Bronchial epithelial cell (primary cell): ENCODE measurements at places on chromosomes 1 and 21. TPM values are rescaled to one million over a fixed set of nuclear protein-coding genes. Genes with fewer than 3 reads are reported as not detected.

GRCh38 chr21:14833241-14833640, 231.6 kb downstream of the NRIP1 start:
- DNase-seq: no peak

- peak; percentile 62 for DNase-seq
Observed at GRCh38 chr1:190067592-190067991, 410.1 kb downstream of the BRINP3 start.

DNA sequence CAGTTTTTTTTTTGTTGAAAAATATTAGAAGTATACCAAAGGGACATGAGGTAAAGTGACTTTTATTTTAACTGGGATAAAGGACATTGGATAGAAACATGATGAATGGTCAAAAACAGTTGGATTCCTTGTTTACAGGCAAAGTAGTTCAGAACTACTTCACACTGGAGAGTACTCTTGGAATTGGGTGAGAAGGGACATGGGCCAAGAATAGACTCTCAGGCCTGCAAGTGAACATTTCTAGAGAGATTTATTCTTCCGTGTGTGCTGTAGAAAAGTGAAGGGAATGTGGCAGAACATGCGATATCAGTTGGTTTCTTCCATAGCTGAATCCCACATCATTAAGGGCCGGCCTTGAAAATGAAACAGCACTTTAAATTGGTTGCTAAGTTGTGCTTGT, 290.5 kb downstream of the ADGRL2 start:
- no peak for DNase-seq

GRCh38 chr1:221100611-221101010, 221.4 kb downstream of the HLX start:
- no peak for DNase-seq

- DNase-seq: peak; percentile 17
Observed at GRCh38 chr1:108345776-108346531, 102.1 kb upstream of the NBPF4 start.

- DNase-seq: no peak
Observed at GRCh38 chr1:18111605-18112297, 4.2 kb downstream of the IGSF21 start.

GRCh38 chr1:17614586-17614985, 75.1 kb downstream of the ARHGEF10L start:
- DNase-seq: no peak

DNA sequence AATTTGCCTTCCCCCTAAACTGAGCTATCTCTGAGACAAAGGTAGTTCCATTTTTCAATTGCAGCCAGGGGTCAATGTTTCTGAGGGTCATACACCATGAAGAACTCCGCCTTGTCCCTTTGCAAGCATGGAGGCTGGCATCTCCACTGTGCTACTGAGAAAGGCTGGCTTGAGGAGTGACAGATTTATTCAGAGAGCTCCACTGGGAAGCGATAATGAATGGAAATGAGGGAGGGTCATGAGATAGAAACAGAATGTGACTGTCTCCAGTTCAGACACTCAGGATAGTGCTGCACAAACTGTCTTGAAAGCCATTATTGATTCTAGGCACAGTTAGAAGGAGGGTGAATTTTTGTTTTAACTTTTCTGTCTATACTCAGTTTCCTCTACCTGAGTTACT, 197.5 kb downstream of the ZNF326 start:
- DNase-seq: no peak

DNA sequence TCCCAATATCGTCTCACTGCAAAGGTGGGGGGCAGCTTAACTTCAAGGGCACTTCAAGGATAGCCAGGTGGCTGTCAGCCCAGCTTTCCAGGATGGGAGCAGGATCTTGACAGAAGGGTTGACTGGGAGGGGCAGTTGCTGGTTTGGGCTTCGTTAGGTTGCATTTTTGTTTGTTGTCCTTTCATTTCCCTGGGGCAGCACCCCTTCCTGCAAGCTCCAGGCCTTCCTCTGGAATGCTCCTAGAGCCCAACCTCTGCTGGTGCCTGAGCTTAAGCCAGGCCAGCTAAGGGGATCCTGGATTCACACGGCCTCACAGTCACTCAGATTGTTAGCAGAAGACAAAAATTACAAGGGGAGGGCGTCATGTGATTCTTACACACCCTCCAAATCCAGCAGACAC, 4.1 kb upstream of the OLIG2 start:
- DNase-seq: no peak

GRCh38 chr1:159436469-159436868, 3.1 kb upstream of the OR10J1 start:
- DNase-seq: no peak

GRCh38 chr21:37193676-37194075, 73.5 kb downstream of the VPS26C start:
- no peak for DNase-seq

DNA sequence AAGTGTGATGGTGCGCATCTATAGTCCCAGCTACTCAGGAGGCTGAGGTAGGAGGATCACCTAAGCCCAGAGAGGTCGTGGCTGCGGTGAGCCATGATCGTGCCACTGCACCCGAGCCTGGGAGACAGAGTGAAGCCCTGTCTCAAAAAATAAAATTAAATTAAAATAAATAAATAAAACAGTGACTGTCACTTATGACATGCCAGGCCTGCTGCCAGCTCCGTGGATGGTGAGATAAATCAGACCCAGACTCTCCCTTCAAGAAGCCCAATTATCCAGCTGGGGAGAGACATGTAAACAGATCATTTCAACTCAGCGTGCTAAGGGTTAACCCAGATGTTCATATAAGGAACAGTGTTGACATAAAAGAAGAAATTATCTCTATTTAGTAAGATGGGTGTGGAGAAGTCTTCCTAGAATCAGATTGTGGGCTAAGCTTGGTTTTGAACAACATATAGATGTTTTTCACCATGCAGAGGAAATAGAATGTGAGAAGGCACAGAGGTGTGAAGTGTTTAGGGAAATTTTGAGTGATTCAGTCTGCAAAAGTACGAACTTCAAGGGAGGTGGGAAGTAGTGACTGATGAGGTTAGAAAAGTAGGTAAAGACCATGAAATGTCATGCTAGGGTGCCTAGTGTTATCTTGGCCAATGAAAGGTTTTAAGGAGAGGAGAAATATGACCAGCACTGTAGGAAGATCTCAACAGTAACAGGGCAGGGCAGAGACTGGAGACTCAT, 18.3 kb downstream of the YARS1 start:
- no peak for DNase-seq

- peak; percentile 95 for DNase-seq
Observed at GRCh38 chr21:29342363-29342957, 43.7 kb downstream of the BACH1 start.

GRCh38 chr1:4139646-4140045, 239.6 kb upstream of the C1orf174 start:
- DNase-seq: no peak

DNA sequence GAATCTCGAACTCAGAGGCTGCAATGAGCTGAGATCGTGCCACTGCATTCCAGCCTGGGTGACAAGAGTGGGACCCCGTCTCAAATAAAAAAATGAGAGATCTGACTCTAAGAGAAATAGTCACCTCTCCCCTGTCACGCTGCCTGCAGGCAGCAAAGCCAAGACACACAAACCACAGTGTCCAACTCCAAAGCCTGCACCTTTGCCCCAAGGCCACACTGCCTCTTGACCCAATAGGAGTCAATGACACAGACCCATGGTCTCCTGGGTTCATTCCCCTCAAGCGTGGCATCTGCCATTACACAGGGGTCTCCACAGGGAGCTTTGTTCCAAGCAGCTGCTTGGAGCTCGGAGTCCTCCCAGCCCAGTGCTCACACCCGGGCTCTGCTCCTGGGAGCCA, 46.3 kb downstream of the SLC9A1 start:
- DNase-seq: no peak

DNA sequence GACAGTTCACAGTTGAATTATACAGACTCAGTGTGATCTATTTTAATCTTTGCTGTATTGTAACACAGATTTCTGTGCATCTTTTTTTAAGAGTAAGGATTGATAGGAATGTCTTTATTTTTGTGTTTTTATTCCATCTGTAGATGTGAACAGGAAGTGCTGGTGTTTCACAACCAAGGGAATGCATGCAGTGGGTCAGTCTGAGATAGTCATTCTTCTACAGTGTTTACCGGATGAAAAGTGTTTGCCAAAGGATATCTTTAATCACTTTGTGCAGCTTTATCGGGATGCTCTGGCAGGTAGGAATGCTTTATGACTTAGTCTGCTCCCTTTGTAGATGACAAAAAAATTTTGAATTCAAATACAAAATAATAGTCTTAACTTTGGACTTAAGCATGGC, 84.5 kb downstream of the CC2D1B start:
- DNase-seq: peak; percentile 12

MUTYH gene
- 20.2 and 20.5 TPM in 2 replicates for total RNA-seq

CYP4A22 gene
- total RNA-seq: not detected in 2 replicates

RGS1 gene
- total RNA-seq: not detected in 2 replicates

OPRD1 gene
- under 0.01 TPM in 2 replicates for total RNA-seq

CELA3A gene
- total RNA-seq: not detected in 2 replicates

GOLT1A gene
- total RNA-seq: 1.2 and 1.8 TPM in 2 replicates

SLC22A15 gene
- total RNA-seq: 20.1 and 22.6 TPM in 2 replicates
